Neural progenitor cell (in vitro differentiated cells): ENCODE measurements at places on chromosomes 16 and 17. TPM values are rescaled to one million over a fixed set of nuclear protein-coding genes. Genes with fewer than 3 reads are reported as not detected.

The KCNAB3 gene
- total RNA-seq, result 1.0 and 2.7 TPM in 2 replicates

DNA sequence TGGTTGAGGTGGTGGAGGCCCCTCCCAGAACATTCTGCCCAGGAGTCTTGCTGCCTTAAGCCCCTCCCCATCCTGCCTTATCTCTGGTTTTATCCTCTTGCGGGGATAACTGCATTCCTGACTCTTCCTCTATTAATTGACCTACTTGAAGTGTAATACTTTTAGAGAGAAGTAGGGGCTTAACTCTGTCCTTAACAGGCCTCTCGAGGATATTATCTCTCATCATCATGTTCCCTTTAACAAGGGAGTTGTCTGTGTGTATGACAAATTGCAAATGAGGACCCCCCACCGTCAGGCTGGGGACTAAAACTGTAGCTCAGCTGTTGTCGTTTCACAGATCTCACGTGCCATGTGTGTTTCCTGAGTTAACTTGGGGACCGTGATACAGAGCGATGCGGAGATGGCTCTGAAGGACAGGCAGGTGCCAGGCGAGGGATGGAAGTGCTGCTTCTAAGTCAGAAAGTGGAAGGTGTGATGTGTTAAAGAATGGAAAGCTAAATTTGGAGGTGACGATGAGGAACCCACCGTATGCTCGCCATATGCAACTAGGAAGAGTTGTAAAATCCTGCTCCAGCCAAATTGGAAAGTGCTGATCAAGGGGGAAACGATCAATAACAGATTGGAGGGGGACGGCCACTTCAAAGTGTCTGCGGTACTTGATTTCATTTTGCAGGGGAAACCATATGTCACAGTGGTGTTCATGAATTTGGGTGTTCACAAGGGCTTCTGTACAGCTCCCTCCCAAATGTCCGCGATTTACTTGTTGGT is 106.3 kb downstream of the RPTOR start:
- DNase-seq, result peak; percentile 29

GRCh38 chr16:27152801-27153200 is 50.5 kb upstream of the KDM8 start:
- DNase-seq, result no peak

GRCh38 chr16:51733181-51733580 is 582.1 kb upstream of the SALL1 start:
- DNase-seq, result no peak

DNA sequence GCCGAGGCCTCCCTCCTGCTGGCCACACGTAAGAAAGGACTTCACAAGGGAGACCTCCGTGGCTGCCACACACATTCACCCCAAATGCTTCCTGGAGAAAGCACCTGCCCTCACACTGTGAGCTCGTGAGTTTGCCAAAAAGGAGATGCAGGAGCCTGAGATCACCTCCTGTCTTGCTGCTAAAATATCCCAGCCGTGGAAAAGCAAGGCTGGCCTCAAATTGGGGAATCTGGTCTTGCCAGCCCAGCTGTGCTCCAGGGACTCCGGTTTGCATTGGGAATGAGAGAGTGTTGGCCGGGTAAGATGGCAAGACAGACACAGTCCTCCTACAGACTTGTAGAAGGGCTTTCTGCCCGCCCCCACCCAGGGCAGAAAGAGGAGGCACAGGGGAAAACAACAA is 13.8 kb downstream of the RBFOX3 start:
- no peak for DNase-seq
